Globus pallidus (tissue), 1 donor: ENCODE measurements at places on chromosomes 7 and 10.

- peak; percentile 20 for DNase-seq
Measured at GRCh38 chr10:6020826-6021225, 41.3 kb downstream of the IL2RA start.

DNA sequence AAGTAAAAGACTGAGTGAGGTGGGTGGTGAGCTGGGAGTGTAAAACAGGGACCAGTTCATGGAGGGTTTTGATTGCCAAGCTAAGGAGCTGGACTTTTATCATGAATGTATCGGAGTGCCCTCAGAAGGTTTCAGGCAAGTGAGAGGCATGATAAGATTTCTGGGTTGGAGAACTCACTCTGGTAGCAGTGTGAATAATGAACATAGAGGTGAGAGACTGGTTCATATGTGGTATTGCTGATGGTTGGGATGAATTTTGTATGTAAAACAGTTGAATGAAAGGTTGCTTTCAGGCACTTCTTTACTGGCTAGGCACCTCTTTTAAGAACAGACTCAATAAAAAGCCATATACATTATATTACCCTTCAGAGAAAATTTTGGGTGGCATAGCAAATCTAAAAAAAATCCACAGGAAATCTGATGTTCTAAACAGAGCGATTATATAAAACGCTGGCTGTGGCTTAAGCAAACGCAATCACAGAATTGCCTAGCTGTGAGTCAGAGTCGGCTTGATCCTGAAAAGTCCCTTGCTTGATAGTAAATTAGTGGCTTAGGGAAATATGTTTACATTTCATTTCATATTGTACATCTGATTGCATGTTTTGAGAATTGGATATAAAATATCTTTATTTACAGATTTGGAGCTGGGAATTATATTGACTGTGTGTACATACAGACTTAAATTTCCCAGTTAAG, 92.9 kb upstream of the HDAC9 start:
- no peak for DNase-seq

DNA sequence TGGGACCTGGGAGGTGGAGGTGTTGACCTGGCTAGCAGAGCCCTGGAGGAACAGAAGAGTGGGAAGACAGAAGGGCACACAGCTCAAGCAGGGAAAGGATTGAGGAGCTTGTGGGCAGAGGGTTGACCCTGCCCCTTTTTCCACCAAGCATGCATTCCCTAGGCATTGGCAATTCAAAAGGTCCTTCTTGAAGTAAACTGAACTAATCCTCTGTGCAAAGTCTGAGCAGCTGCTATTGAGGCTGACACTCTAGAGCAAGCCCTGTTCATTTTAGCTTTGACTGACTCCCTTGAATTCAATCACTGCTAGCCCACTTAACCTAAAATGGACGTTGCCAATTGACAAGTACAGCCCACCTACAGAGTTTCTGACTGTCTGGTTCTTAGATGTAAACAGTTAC, 116.5 kb upstream of the TNS3 start:
- no peak for DNase-seq

GRCh38 chr7:152587366-152587765, 88.6 kb downstream of the XRCC2 start:
- DNase-seq: no peak

GRCh38 chr10:59677253-59677831, 32.3 kb downstream of the SLC16A9 start:
- DNase-seq: no peak

DNA sequence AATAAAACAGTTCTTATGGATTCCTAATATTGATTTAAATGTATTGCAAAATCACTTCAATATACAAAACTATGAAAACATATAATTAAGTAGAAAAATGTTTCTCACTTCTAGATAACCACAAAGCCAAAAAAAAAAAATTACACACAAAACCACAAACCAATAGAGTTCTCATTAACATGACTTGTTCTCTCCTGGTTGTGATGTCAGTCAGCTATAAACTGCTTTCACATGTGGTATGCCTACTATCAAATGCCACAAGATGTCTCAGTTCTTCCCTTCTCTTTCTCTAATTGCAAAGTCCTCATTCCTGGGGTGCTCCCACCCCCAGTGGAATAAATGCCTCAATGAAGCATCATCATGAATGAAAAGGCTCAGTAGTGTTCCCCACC, 16.6 kb downstream of the GNAI1 start:
- no peak for DNase-seq

DNA sequence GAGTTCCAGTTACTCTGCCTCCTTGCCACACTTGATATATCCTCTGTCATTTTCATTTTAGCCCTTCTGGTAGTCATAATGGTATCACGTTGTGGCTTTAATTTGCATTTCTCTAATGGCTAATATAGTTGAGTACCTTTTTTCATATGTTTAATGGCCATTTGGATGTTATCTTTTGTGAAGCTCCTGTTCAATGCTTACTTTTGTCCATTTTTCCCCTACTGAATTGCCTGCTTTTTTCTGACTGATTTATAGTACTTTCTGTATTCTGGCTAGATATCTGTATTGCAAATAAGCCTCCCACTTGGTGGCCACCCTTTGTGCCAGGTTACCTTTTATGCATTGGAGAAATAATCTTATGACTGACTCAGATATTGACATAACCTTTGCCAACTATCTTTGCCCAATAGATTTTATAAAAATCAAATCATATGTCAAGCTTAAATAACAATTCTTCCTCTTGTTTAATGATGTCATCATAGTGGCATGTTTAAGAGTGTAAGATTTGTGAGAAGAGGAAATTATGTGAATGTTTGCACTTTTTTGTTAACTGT, 50.6 kb downstream of the PRPF18 start:
- DNase-seq: no peak

DNA sequence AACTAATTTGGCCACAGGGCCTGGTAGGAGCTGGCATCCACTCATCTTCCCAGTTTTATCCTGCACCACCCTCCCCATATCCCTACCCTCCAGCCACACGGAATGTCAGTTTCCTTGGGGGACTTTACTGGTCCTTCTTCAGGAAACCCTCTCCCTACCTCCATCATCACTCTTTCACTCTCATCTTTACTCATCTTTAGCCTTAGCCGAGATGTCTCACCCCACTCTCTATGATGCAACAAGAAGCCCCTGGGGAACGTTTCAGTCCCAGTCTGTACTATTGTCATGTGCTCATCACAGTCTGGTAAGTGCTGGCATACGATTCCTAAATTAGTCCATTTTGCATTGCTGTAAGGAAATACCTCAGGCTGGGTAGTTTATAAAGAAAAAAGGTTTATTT, 34.9 kb upstream of the TMEM248 start:
- DNase-seq: no peak

GRCh38 chr10:62779487-62780248, 24.9 kb upstream of the ADO start:
- no peak for DNase-seq

DNA sequence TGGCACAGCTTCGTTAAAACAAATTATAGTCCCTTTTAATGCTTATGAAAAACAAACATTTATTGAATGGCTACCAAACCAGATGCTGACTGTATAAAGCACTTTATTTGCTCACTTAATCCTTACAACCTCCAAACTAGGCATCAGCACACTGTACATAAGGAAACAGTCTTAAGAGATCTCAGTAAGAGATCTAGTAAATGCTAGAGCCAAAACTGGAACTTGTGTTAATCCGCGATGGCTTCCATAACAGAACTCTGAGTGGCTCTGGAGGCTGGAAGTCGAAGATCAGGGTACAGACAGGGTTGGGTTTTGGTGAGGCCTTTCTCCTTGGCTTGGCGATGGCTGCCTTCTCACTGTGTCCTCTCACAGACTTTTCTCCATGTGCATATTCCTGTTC, 27.0 kb downstream of the PDZD8 start:
- no peak for DNase-seq

DNA sequence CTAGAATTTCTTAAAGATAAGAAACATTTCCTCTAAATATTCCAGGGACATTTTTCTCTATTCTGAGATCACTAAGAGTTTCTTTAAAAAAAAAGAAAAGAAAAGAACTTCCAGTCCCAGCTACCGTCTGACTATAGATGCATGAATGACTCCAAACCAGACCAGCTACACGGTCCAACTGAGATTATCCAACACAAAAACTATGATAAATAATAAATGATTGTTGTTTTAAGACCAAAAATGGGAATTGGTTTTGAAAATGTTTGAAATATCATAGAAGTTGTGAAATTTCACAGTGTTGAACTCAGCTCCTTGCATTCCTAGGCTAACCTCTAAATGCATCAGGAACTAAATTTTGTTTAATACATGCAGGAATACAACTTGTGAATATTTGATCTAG, 1619.6 kb upstream of the LRRTM3 start:
- DNase-seq: no peak

GRCh38 chr10:64067009-64067606, 545.9 kb downstream of the REEP3 start:
- DNase-seq: no peak

DNA sequence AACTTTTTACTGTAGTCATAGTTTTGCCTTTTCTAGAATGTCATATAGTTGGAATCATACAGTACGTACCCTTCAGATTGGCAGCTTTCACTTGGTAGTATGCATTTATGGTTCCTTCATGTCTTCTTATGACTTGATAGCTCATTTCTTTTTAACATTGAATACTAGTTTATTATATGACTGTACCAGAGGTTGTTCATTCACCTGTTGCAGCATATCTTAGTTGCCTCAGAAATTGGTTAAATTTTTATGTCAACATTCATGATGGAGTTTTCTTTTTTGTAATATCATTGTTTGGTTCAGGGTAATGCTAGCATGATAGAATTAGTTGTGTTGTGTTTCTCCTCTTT, 94.8 kb upstream of the CDK13 start:
- DNase-seq: no peak

- DNase-seq: no peak
Measured at GRCh38 chr10:72049472-72049871, 38.9 kb downstream of the SPOCK2 start.

- DNase-seq: no peak
Measured at GRCh38 chr10:17685233-17685840, 41.4 kb downstream of the STAM start.

DNA sequence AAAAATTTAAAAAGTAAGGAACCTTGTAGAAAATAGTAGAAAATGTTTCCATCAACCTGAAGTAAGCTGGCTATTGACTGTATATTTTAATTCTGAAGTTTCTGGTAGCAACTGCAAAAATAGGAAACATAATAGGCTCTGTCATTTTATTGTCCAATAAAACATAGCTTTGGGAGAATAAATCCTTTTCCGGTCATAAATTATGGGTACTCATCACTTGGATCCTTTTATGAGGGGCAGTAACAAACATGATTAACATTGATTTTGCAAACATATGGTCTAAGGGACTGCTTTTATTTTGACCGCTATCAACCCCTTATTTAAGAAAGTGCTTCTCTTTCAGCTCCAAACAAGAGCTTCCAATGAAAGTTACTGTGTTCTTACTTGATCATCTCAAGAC, 495.9 kb upstream of the ANKRD30A start:
- no peak for DNase-seq

- no peak for DNase-seq
Measured at GRCh38 chr7:111414374-111414773, 147.9 kb downstream of the IMMP2L start.

- DNase-seq: no peak
Measured at GRCh38 chr10:48897441-48897790, 42.2 kb downstream of the LRRC18 start.

- no peak for DNase-seq
Measured at GRCh38 chr7:68888971-68889385, 709.3 kb upstream of the AUTS2 start.
